NCI-H1417 (cell line): ENCODE measurements at places on chromosomes 1 and 21.

GRCh38 chr21:19590044-19590443 lies 1186.5 kb upstream of the TMPRSS15 start:
- DNase-seq = no peak

- DNase-seq = no peak
Measured at GRCh38 chr1:241677201-241677600, 25.1 kb downstream of the WDR64 start.

DNA sequence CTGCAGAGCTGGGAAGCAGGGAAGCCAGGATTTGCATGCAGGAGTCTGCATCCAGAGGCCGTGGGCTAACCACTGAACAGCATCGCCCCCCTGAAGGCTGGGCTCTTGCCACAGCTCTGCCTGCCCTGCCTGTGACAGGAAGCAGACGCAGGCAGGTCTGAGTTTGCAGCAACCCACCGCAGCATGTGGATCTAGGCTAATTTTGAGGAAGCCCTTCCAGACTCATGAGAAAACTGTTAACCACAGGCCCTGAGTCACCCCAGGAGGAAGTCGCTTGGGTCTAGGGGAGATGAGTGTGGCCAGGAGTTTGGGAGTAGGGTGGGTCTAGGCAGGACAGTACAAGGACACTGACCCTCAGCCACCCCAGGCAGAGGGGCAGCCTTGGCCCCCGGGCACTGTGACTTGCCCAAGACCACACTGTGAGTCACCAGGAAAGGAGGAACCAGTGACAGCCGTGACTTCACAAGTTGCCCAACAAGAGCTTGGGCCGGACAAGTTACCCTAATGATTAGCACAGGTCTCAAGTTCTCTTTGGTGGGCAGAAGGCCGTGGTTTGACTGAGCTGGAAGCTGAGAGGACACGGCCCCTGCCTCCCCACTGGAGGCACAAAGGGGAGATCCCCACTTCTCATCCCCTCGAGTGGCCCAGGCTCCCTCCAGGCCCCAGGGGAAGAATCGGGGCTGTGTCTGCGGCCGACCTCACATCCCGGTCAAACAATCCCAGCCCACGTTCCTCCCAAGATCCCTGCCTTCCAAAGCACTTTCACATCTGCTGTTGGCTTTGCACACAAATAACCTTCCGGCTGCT lies 826 bp downstream of the LAPTM5 start:
- no peak for DNase-seq

DNA sequence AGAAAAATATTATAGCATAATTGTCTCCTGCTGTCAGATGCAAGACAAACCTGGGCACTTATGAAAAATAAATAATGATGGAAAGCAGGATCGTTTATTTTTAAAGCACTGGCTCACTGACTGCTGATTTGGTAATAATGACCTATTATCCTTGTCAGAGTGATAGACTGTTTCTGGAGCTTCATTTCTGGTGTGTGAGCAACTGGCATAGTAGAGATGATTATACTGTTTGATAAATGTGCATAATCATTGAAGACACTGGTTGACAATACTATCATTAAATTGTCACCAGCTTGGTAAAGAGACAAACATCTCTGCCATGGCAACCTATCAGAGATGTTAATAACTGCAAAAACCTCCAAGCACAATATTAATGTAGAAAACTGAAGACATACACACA lies 179.9 kb upstream of the ZNF644 start:
- DNase-seq = no peak

GRCh38 chr1:10340930-10341590 lies 57.8 kb upstream of the PGD start:
- no peak for DNase-seq

DNA sequence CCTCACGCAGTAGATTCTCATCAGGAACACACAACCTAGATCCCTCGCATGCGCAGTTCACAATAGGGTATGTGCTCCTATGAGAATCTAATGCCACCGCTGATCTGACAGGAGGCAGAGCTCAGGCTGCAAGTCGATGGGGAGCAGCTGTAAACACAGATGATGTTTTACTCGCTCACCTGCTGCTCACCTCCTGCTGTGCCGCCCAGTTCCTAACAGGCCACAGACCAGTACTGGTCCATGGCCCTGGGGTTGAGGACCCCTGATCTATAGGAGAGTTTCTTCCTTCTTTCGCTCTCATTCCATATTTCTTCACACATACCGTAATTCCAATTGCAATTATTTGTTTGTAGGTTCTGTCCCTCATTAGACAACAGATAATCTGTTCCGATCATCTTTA lies 103.4 kb downstream of the CLEC20A start:
- peak; percentile 74 for DNase-seq
